ENCODE measurements at places on chromosomes 1 and 21. TPM values are rescaled to one million over a fixed set of nuclear protein-coding genes. Genes with fewer than 3 reads are reported as not detected.
A peak's percentile ranks its signal among the peaks of the same experiment; 100 is the strongest.

DNA sequence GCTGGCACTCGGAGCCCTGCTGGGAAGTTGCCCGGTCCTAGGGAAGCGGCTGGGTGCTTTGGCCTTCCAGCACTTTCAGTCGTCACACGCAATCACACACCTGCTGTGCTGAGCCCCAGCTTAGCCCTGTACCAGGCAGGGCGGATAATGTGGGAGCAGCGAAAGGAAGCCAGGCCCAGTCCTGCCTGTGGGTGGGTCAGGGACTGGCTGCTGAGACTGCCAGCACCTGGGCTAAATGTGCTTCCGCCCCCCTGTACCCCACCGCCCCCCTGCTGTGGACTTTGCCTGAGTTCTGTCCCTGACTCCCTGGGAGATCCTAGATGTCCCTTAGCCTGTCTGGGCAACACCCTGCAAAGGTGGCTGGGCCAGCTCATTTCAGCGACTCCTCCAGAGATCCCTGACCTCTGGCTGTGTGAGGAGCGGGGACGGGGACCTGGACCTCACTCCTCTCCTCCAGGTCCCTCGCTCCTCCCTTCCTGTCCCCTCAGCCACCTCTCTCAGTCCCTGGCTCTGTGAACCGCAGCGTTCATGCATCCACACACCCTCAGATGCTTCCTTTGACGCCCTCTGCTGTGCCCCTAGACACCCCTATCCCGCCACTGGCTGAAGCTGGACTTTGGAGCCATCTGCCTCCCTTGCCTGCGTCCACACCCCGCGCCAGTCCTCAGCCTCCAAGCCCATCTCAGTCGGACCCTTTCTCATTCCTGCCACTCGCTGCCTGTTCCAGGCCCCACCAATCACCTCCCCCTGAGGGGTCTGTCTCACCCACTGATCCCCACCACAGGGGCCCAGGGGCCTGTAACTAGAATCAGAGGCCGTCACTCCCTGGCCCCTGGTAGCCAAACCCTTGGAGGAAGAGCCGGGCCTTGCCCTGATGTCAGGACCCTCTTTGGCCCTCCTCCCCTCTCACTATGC is 1.4 kb downstream of the MMEL1 start:
- no peak for DNase-seq
- H3K36me3 ChIP-seq = no peaks in the 10 kb centered on the region
- no peak overlapping the region for H3K27ac ChIP-seq
- H3K4me1 ChIP-seq = no peaks in the 10 kb centered on the region
- H3K27me3 ChIP-seq = peaks cover 32% of the 10 kb centered on the region

GRCh38 chr1:88998716-88999115 is 6.3 kb upstream of the KYAT3 start:
- H3K27me3 ChIP-seq = no peaks in the 10 kb centered on the region
- peak; percentile 29 for DNase-seq
- H3K27ac ChIP-seq = no peak overlapping the region
- no peak overlapping the region for H3K4me3 ChIP-seq

GRCh38 chr1:2906085-2906484 is 104.6 kb upstream of the TTC34 start:
- no peak overlapping the region for H3K4me3 ChIP-seq
- no peaks in the 10 kb centered on the region for H3K4me1 ChIP-seq
- no peaks in the 10 kb centered on the region for H3K27me3 ChIP-seq
- H3K36me3 ChIP-seq = no peaks in the 10 kb centered on the region

- H3K4me1 ChIP-seq = no peaks in the 10 kb centered on the region
- DNase-seq = no peak
- H3K36me3 ChIP-seq = peaks cover 4% of the 10 kb centered on the region
- no peak overlapping the region for H3K4me3 ChIP-seq
Observed at GRCh38 chr1:103582464-103582863, 11.1 kb downstream of the AMY2B start.

DNA sequence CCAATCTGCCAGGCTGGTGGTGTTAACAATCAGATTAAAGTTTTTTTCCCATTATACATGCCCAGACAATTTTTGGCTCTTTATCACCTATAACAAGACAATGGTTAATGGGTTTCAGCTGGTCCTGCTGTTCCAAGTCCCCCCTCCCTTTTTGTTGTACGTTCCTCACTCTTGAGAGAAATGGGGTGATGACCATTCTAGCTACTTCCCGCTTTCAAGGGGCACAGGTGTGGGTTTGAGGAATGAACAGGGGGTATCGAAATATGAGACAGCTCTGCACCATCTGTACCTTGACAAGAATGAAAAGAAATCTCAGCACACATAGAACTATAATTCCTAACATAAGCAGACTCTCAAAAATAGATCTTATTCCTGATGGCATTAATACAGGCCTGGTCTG is 326.8 kb downstream of the PTPRU start:
- H3K27me3 ChIP-seq = no peaks in the 10 kb centered on the region
- DNase-seq = no peak
- no peak overlapping the region for H3K27ac ChIP-seq
- no peak overlapping the region for H3K4me3 ChIP-seq
- peaks cover 2% of the 10 kb centered on the region for H3K36me3 ChIP-seq

GRCh38 chr1:234106032-234106431 is 201.6 kb downstream of the SLC35F3 start:
- H3K36me3 ChIP-seq = no peaks in the 10 kb centered on the region
- no peaks in the 10 kb centered on the region for H3K4me1 ChIP-seq
- H3K27me3 ChIP-seq = peaks cover 12% of the 10 kb centered on the region
- H3K4me3 ChIP-seq = no peak overlapping the region

DNA sequence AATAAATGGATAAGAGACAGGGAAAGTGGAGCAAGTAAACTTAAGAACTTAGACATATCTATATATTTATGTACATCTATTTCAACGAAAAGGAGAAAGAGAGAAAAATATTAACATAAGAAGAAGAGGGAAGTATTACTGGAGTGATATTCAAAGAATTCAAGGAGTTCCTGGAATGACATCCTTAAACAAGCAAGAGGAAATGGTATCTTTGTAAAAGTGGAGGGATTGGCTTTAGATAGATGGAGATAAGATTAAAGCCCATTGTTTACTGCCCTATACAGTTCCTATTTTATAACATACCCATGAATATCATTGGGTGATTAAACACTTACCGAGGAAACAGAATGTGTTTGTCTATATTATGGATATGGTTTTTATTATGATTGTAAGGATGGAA is 1036.3 kb downstream of the TTLL7 start:
- H3K4me3 ChIP-seq = no peak overlapping the region
- H3K27ac ChIP-seq = no peak overlapping the region
- no peaks in the 10 kb centered on the region for H3K36me3 ChIP-seq
- H3K27me3 ChIP-seq = no peaks in the 10 kb centered on the region

DNA sequence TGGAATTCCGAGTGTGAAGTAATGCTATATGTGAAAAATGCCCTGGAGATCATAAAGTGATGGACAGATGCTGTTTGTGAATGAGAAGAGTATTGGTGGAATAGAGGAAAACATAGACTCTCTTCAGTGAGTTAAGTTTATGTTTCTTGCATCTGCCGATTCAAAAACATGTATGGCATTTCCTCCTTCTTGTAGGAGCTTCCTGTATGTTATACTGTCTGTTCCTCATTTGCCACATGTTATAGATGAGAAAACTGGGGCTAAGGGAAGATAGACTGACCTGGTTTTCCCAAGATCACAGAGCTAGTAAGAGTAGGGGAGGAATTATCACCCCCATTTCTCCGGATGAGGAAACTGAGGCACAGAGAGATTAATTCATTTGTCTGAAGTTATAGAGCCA is 41.1 kb upstream of the IL20 start:
- no peaks in the 10 kb centered on the region for H3K27me3 ChIP-seq
- no peak overlapping the region for H3K27ac ChIP-seq
- H3K4me3 ChIP-seq = no peak overlapping the region
- DNase-seq = no peak

GRCh38 chr1:39425634-39426033 is 65.8 kb upstream of the BMP8A start:
- no peak overlapping the region for H3K27ac ChIP-seq
- no peak for DNase-seq
- peaks cover 47% of the 10 kb centered on the region for H3K36me3 ChIP-seq
- H3K4me1 ChIP-seq = peaks cover 9% of the 10 kb centered on the region

DNA sequence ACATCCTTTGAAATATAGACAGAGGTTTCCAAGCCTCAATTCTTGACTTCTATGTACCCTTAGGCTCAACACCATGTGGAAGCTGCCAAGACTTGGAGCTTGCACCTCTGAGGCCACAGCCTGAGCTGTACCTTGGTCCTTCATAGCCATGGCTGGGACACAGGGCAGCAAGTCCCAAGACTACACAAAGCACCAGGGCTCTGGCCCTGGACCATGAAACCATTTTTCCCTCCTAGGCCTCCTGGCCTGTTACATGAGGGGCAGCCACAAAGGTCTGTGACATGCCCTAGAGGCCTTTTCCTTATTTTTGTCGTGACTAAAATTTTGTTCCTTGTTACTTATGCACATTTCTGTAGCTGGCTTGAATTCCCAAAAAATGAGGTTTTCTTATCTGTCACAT is 953.1 kb upstream of the ADGRL4 start:
- no peak for DNase-seq
- H3K27me3 ChIP-seq = no peaks in the 10 kb centered on the region
- no peak overlapping the region for H3K27ac ChIP-seq
- no peak overlapping the region for H3K4me3 ChIP-seq
- no peaks in the 10 kb centered on the region for H3K4me1 ChIP-seq
- H3K36me3 ChIP-seq = no peaks in the 10 kb centered on the region

DNA sequence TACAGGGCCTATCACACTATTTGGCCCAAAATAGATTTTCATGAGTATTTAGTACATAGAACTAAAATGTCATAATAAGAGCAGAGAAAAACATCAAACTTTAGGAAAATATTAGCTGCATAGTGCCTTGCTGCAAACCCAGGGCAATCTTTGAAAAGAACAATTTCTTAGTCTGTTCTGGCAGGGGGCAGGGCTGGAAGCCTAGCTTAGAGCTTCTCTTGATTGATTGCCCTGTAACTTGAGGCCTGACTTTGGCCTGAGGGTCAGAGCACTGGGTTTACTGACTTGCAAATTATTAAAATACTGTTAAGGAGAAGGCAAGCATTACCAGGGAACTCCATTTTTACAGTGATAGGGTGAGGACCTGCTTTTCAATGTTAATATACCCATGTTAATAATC is 115.8 kb upstream of the SPAG17 start:
- no peaks in the 10 kb centered on the region for H3K36me3 ChIP-seq
- H3K27me3 ChIP-seq = no peaks in the 10 kb centered on the region
- H3K4me3 ChIP-seq = no peak overlapping the region

DNA sequence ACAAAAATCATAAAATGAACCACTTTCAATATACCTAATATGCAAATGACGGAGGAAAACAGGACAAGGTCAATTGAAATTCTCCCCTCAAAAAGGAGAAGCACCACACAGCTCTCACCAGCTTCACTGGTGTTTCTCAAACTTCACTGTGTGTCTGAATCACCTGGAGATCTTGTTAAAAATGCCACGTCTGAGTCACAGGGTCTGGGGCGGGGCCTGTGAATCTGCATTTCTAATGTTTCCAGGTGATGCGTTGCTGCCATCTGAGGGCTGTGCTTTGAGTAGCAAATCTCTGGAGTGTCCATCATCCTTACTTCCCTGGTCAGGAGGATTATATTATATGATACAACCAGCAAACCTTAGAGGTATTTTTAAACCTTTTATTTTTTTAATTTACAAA is 9.0 kb downstream of the CLDN19 start:
- H3K27ac ChIP-seq = no peak overlapping the region
- no peak overlapping the region for H3K4me3 ChIP-seq
- H3K36me3 ChIP-seq = no peaks in the 10 kb centered on the region
- no peaks in the 10 kb centered on the region for H3K27me3 ChIP-seq
- DNase-seq = peak; percentile 83

- H3K36me3 ChIP-seq = no peaks in the 10 kb centered on the region
- no peak overlapping the region for H3K27ac ChIP-seq
- peaks cover 69% of the 10 kb centered on the region for H3K27me3 ChIP-seq
- H3K4me1 ChIP-seq = peaks cover 24% of the 10 kb centered on the region
- H3K4me3 ChIP-seq = peak overlapping the region; percentile 70
- DNase-seq = peak; percentile 3
Observed at GRCh38 chr1:119646521-119647227, 1.4 kb downstream of the ZNF697 start.

DNA sequence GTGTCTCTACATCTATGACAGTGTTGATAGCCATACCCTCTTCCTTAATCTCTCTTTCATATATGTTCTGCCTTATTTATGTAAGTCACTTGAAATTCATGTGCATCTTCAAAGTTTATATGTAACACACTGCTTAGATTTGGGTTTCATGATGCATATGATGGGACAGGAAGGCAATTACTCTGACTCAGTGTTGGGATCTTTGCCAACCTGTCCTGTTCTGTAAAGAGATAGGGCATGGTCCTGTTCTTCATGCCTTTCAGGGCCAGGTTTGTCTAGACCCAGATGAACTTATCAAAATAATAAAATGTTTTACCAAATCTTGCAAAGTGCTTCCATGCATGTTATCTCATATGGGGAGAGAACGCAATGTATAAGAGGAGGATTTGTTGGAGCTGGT is 69.5 kb downstream of the TMPRSS15 start:
- H3K4me1 ChIP-seq = no peaks in the 10 kb centered on the region
- no peak for DNase-seq
- H3K27ac ChIP-seq = no peak overlapping the region
- no peaks in the 10 kb centered on the region for H3K27me3 ChIP-seq

GRCh38 chr1:155979597-155980343 is 1.4 kb upstream of the ARHGEF2 start:
- peak overlapping the region; percentile 98 for H3K4me3 ChIP-seq
- no peaks in the 10 kb centered on the region for H3K27me3 ChIP-seq
- H3K4me1 ChIP-seq = peaks cover 56% of the 10 kb centered on the region
- H3K27ac ChIP-seq = peak overlapping the region; percentile 94
- H3K36me3 ChIP-seq = peaks cover 48% of the 10 kb centered on the region

The COL18A1 gene
- total RNA-seq = 9.4 TPM

The SERPINC1 gene
- total RNA-seq = not detected

The SPATA6 gene
- total RNA-seq = 1.4 TPM

The MAP1LC3C gene
- not detected for total RNA-seq

The NIBAN1 gene
- 10.1 TPM for total RNA-seq

The BCL2L15 gene
- total RNA-seq = 0.40 TPM

The RNF223 gene
- not detected for total RNA-seq
